Heart right ventricle (tissue), 16 donors: ENCODE measurements at places on chromosomes 6 and 20. TPM values are rescaled to one million over a fixed set of nuclear protein-coding genes. Genes with fewer than 3 reads are reported as not detected.

- DNase-seq = no peak
Measured at GRCh38 chr6:90249458-90249857, 47.2 kb downstream of the BACH2 start.

- DNase-seq = no peak
Measured at GRCh38 chr6:89385846-89386245, 26.2 kb downstream of the RRAGD start.

The CDKN1A gene
- total RNA-seq = 75.1 TPM

The RALGAPA2 gene
- 17.6 TPM for total RNA-seq

- DNase-seq = no peak
Measured at GRCh38 chr6:134721060-134721405, 228.9 kb downstream of the ALDH8A1 start.

The NR2E1 gene
- not detected for total RNA-seq

DNA sequence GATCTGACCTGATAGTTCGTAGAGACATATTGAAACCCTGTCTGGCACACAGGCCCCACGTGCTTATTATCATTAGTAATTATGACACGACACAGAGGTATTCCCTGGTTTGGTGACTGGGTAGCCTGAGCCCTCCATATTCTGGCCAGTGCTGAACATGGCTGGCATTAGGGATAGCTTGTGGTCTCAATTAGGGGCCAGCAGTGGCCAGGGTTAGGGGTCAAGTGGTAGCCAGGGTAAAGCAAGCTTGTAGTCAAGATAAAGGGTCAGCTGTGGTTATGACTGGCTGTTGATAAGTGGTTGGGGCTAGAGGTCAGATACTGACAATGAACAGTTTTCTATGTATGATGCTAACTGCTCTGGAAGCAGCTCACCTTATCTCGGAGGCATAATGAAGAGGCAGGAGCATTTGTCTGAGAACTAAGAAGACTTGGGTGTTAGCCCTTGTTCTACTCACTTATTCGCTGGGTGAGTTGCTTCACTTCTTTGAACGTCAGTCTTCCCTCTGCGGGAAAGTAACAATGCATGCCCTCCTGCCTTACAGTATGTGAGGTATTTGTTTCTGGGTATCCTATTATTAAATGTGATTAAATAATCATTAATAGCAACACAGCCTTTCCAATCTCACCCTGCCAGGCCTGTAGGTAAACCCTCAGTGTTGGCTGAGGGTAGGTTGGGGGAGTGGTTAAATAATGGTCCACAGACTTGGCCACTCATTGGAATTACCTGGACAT is 66.7 kb downstream of the VEGFA start:
- DNase-seq = no peak

The TFAP2C gene
- 0.07 TPM for total RNA-seq

DNA sequence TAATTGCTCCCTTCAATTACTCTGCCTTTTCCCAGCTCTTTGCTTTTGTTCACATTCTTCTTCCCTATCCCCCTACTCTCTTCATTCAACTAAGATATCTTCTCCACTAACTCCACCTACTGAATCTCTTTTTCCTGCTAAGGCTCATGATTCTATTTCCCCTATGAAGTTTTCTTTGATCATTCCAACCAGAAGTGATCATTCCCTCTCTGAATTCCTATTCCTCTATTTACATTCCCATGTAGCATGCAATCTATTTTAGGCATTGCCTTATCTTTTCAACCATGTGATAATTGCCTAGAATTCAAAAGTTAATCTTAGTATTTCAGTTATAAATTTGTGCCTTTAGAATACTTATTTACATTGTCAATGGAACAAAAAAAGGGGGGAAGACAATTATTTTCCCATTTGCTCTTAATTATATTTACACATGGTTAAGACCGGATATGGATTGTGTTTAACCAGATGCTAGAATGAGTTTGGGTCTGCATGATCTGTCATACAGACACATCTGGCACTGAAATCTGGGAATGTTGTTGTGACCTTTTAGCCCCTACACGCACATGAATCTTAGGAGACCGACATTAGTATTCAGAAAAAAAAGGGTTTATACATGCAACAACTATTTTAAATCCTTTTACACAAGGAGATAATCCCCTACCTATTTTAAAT is 20.8 kb downstream of the MOXD1 start:
- no peak for DNase-seq

GRCh38 chr6:169896826-169897456 is 145.5 kb downstream of the ERMARD start:
- DNase-seq = no peak

DNA sequence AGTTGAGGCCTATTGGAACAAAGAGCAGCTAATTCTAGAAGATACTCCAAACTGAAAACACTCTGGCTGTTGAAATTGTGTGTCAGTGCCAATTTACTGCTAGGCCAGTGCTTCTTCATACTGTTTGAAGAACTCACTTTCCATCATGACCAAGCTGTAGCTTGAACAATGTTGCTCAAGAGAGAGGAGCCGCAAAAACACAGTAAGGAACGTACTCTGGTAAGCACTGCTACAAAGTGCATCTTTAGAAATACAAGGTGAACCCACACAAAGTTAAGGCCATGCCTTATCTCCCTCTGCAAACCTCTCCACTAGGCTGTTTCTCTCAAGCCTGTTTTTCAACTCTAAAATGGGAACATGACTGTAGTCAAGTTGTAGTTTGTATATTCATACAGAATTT is 74.5 kb upstream of the TULP1 start:
- no peak for DNase-seq

DNA sequence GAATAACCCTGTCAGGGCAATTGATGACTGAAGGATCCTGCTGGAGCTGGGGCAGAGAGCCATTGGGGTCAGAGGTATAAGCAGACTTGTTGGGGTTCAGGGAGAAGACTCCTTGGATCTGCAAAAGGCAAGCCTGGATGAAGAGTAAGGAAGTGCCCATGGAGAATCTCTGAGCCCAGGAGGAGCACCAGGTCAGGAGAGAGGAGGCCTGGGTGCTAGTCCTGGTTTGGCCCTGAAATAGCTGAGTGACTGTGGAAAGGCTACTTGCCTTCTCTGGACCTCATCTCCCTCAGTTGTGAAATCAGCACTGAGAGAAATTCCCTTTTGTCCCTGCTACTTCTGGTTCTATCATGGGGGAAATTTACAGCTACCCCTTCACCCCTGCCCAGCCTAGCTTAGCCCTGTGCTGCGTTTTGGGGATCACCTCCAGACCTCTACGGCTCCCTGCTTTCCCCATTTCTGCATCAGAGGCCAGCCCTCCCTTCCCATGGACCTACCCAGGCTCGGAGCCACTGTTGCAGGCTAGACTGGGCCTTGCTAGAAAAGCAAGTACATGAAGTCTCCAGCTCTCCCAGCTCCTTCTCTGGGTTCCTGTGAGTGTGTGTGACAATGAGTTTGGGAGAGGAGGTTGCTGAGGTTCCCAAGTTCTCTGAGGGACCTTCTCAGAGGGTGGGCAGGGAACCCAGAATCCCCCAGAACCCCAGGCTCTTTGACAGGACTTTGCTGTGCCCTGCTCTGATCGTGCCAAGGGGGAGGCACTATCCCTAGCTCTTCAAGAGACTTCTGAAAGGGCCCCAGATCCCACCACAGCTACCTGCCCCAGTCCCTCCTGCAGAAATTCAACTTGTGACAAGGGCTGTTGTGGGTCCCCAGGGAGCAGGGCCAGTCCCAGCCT is 2.3 kb upstream of the NCR2 start:
- no peak for DNase-seq

The GABRR1 gene
- not detected for total RNA-seq
